ENCODE measurements at places on chromosomes 13 and 19.
A peak's percentile ranks its signal among the peaks of the same experiment; 100 is the strongest.

- DNase-seq: no peak
These were observed 3.8 kb downstream of the DOCK9 start for GRCh38 chr13:98974053-98974452.

- DNase-seq: no peak
These were observed 415.2 kb downstream of the KCTD12 start for GRCh38 chr13:76470991-76471390.

GRCh38 chr13:45209229-45209628 is 8.4 kb upstream of the KCTD4 start:
- DNase-seq: peak; percentile 42

- peak; percentile 95 for DNase-seq
These were observed 173.6 kb downstream of the NUFIP1 start for GRCh38 chr13:44815623-44816022.

- DNase-seq: no peak
These were observed 30.2 kb upstream of the ZNF414 start for GRCh38 chr19:8544168-8544567.

DNA sequence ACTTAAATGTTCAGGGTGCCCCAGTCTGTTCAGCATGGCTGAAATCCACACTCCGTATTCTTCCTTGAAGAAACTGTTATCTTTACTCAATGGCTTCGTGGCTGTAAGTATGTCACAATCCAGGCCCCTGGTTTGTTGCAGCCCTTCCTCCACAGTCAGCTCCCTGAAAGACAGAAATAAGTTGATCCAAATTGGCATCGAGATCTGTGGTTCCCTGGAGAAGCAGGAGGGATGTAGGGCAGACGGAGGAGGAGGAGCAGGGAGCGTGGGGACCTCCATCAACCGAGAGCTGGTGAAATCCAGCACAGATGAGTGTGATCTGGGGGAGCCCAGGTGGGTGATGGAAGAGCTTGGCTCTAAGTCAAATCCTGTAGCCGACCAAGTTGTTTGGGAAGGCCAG is 304 bp downstream of the TSPAN16 start:
- no peak for DNase-seq

GRCh38 chr13:52411629-52412028 is 5.7 kb upstream of the THSD1 start:
- DNase-seq: peak; percentile 57

GRCh38 chr19:32397671-32398101 is 7.9 kb upstream of the DPY19L3 start:
- DNase-seq: peak; percentile 74

- DNase-seq: no peak
These were observed 14.8 kb upstream of the MTUS2 start for GRCh38 chr13:28805193-28805819.

DNA sequence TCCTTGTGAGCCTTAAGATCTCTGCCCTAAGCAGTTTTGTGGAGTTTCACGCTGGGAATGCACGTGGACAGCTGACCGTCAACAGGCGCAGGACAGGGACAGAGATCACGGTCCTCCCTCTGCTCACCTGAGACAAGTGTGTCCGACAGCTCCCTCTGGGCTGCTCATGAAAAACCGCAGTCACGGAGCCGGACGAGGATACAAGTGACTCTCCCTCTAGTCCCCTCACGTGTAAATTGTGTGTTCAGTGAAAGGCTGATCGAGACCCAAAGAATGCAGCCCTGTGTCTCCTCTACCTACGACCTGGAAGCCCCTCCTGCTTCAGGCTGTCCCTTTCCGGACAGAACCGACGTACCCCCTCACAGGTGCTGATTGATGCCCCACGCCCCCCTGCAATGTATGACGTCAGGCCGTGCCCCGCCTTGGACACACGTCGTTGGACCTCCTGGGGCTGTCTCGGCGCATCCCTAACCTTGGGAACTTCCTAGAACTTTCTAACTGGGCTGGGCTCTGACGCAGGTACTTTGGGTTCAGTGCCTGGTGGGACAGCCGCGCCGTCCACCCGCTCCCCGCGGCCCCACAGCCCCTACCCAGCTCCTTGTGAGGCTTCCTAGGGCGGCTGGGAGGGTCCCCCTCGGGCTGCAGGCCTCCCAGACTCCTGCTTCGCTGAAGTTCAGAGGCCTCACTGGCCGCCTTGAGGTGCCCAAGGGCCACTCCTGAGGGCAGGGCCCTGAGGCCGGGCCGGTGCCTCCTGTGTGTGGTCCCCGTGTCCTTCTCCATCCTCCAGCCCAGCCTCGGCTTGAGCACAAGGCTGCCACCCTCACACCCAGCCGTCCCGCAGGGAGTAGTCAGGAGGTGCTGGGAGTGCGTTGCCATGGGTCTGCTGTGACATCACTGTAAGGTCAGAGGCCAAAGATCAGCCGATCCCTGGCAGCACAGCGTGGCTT is at the start of gene C13orf46:
C13orf46 (minus strand) TSS at position 859 of the 947 bp plus-strand sequence; CDS start at position 780, 79 bp downstream.
- no peak for DNase-seq

DNA sequence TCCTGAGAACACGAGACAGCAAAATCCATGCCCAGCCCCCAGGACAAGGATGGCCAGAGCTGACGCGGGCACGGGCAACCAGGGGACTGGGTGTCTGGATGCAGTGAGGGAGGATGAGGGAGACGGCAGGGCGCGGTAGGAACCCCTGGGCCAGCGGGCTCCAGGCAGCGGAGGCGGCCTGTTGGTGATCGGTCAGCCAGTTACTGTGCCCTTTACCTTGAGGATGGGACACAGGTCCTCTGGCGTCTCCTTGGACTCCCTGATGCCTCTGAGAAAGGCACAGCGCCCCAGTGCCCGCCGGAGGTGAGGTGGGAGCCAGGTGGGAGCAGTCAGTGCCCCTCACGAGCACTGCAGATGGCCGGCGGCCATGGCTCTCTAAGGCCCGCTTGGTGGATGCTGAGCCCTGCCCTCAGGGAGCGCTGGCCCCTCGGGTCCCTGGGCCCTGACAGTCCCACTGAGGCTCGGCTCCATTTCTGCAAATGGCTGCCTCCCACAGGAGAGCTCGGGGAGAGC is 31.2 kb downstream of the C13orf46 start:
- DNase-seq: no peak

DNA sequence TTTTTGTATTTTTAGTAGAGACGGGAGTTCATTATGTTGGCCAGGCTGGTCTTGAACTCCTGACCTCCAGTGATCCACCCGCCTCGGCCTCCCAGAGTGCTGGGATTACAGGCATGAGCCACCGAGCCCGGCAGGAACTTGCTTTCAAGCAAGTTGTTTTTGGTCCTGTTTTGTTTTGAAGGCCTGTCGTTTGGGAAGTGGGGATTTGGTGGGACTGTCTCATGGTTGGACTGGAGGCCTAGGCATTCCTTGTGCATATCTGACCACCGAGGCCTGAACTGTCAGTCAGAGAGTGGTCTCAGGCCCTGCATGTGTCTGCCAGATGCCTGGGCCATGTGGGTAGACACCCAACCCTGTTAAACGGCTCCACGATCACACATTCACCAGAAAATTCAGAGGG is 26.3 kb downstream of the UBXN6 start:
- no peak for DNase-seq
